ENCODE measurements at places on chromosomes 12 and 14. TPM values are rescaled to one million over a fixed set of nuclear protein-coding genes. Genes with fewer than 3 reads are reported as not detected.

Gene RASSF9
- 3.9 TPM for total RNA-seq

GRCh38 chr12:94930216-94930654 is 73.3 kb downstream of the NDUFA12 start:
- H3K27me3 ChIP-seq: no peaks in the 10 kb centered on the region
- no peaks in the 10 kb centered on the region for H3K36me3 ChIP-seq
- no peak overlapping the region for H3K4me3 ChIP-seq
- H3K27ac ChIP-seq: no peak overlapping the region
- DNase-seq: no peak

- peaks cover 13% of the 10 kb centered on the region for H3K4me1 ChIP-seq
- DNase-seq: no peak
- H3K27me3 ChIP-seq: no peaks in the 10 kb centered on the region
- H3K4me3 ChIP-seq: no peak overlapping the region
- no peak overlapping the region for H3K27ac ChIP-seq
Measured at GRCh38 chr12:49253033-49253623, 11.8 kb upstream of the TUBA1C start.

DNA sequence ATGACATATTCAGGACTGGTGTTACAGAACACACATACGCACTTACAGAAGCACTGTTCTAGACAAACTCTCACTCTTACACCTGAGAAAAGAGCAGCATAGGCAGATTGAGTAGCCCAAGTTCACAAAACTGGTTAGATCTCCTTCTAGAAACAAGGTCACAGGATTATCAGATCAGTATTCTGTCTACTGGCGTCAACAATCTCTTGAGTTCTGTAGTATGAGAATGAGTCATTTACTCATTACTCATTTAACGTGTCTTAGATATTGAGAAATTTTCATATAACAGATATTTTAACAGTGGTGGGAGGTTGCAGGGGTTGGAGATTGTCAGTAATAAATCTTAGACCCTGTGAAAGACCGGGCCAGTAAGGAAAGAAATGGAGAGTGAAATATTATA is 2.8 kb upstream of the TSPAN8 start:
- DNase-seq: no peak
- H3K36me3 ChIP-seq: no peaks in the 10 kb centered on the region
- no peaks in the 10 kb centered on the region for H3K27me3 ChIP-seq
- no peak overlapping the region for H3K4me3 ChIP-seq
- H3K27ac ChIP-seq: no peak overlapping the region

Gene CMA1
- not detected for total RNA-seq

DNA sequence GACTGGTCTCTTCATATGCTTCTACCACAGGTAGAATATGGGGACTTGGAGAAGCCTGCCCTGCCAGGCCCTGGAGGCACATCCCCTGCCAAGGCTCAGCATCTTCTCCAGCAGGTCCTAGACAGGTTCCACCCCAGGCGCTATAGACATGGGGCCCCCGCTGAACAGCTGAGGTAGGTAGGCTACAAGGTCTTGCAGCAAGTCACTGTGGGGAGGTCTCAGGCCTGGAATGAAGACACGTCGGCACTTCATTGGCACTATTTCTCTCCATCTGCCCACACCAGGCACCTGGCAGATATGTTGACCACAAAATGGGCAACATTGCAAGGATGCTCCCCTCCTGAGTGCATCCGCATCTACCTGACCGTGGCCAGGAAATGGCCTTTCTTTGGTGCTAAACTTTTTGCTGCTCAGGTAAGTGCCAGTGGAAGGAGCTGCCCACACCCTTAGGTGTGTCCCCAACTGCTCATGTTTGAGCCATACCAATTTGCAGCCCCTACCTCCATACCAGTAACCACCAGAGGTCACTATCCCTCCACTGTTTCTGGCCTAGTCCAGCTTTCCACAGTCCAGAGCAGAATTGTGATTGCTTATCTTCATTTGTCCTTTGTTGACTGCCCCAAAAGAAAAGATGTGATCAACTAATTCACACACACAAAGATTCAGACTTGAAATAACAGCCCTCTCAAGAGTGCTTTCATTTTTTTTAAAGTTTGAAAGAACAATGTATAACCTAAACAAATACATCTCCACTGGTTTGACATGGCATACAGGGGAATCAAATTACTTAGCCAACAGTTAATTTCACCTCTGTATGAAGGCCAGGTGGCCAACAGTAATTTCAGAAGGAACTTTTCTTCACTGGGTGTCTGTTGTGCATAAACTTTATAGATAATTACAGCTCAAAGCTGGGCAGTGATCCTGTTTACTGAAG is 16.1 kb downstream of the PIGH start:
- H3K27me3 ChIP-seq: no peaks in the 10 kb centered on the region
- H3K4me1 ChIP-seq: no peaks in the 10 kb centered on the region
- no peak overlapping the region for H3K4me3 ChIP-seq
- H3K36me3 ChIP-seq: no peaks in the 10 kb centered on the region
- no peak overlapping the region for H3K27ac ChIP-seq
